Epithelial cell of proximal tubule (primary cell): ENCODE measurements at places on chromosomes 12 and 14.

GRCh38 chr14:36507847-36508417, 12.1 kb downstream of the NKX2-1 start:
- no peak for DNase-seq

GRCh38 chr12:73514672-73515071, 1023.0 kb upstream of the ATXN7L3B start:
- no peak for DNase-seq

DNA sequence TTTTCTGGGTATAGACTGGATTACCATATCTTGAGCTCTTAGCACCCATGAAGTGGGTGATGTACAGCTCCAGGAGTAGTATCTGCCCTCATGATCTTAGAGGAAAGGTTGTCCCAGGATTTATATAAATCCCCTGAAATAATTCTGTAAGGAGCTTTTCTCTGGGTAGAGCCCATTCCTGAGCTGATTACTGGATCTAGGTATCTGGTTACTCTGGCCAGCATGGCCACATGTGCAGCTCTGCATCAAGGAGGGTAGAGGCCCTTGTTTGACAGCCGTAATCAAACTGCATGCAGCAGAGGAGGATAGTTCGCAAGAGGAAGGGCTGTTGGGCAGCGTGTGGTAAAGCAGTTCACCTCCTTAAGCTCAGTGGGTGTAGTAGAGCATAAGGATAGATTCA, 8.5 kb downstream of the COX14 start:
- no peak for DNase-seq

- no peak for DNase-seq
Observed at GRCh38 chr12:66288121-66288520, 14.2 kb upstream of the HELB start.

GRCh38 chr14:80134321-80134720, 77.0 kb downstream of the DIO2 start:
- DNase-seq: no peak

GRCh38 chr14:92496191-92496857, 17.3 kb upstream of the RIN3 start:
- no peak for DNase-seq

- DNase-seq: no peak
Observed at GRCh38 chr12:86711731-86712130, 455.5 kb upstream of the MGAT4C start.

- no peak for DNase-seq
Observed at GRCh38 chr14:75234173-75235115, 44.2 kb upstream of the FOS start.

- no peak for DNase-seq
Observed at GRCh38 chr12:120620624-120621023, 19.8 kb upstream of the CABP1 start.

DNA sequence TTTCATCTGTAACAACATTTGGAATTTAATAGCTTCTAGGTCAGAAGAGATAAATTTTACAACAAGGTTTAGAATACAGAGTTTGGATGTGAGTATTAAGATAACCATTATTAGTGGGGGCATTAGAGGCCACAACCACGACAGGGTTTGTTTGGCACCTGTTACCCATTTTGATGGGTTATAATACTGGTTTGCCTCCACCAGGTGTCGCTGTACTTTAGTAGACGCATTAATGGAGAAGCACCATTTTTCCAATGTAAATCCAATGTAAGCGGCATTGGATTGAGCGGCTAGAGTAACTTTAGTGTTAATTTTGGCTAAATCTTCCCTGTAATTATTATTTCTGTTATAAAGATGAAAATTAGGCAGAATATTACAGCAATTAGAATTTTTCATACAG, 136.2 kb downstream of the SLCO1B3 start:
- no peak for DNase-seq

DNA sequence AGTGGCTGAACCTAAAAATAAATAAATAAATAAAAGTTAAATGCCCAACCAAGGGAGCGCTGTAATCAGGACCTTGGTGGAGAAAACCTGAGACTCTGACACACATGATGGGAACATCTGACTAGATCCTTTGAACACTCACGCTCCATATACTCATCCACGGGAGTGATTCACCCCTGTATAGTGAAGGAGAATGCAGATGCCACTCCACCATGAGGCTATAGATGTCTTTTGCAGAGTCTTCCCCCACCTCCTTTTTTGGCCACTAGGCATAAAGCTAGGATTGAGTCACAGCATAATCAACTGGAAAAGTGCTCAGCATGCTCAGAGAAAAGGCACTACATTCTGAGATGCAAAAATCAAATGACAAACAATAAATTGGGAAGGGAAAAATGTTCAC, 19.0 kb downstream of the ADAM20 start:
- no peak for DNase-seq

DNA sequence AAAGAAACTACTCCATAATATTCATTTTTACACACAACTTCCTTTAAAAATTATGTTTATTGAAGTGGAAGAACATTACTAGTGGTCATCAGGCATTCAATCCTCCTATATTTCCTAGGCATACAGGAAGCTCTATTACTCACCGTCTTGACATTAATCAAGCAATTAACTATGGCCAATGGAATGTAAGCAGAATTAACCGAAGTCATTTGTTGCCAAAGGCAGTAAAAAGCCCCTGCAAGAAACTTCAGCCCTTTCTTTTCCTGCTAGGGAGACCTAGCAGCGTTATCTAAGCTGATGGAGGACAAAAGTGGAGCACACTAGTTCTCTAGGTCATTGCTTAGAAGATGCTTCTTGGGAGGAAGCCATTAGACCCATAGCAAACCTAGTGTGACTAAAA, 399.6 kb downstream of the KCNH5 start:
- DNase-seq: no peak

- DNase-seq: no peak
Observed at GRCh38 chr12:42761086-42761485, 171.5 kb upstream of the PRICKLE1 start.

GRCh38 chr12:124157406-124157805, 137.5 kb upstream of the RFLNA start:
- no peak for DNase-seq

DNA sequence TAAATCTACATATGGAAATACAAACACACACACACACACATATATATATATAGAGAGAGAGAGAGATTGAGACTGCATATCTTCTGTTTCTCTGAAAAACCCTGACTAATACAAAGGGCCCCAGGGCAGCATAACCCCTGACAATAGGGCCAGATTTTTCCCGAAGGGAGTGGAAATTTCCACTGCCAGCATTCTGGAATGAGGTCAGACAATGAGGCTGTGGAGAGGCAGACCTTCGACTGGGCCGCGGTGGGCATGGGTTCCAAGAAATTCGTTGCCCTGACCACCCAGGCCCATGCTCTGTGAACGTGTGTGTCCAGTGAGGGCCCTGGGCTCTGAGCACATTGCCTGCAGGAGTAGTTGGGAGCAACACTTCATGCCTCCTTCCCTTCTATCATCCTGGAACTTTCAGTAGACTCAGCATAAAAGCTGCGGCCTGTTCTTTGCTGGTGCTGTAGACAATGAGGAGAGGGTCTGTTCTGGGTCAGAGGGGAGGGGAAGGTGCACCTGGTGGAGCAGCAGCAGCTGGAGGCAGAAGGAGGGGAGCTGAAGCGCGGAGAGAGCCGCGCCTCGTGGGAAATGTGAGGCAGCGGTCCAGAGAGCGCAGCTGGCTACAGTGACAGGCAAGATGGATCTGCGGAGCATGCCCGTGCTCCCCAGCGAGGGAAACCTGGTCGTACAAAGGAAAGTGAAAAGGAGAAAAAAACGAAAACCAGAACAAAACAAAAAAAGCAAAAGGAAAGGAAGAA, 25.6 kb upstream of the CCDC60 start:
- no peak for DNase-seq

- no peak for DNase-seq
Observed at GRCh38 chr12:78240827-78241226, 410.1 kb downstream of the NAV3 start.

DNA sequence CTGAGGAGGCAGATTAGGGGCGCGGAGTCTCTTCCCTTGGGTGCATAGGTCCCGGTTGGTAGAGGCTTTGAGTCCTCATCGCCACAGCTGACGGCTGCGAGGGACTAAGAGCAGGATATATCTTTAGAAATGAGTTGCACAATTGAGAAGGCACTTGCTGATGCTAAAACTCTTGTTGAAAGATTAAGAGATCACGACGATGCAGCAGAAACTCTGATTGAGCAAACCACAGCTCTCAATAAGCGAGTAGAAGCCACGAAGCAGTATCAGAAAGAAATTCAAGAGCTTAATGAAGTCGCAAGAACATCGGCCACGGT, 22.1 kb downstream of the SPATS2 start:
- no peak for DNase-seq

GRCh38 chr14:23773981-23774380, 137.8 kb downstream of the DHRS2 start:
- DNase-seq: no peak

DNA sequence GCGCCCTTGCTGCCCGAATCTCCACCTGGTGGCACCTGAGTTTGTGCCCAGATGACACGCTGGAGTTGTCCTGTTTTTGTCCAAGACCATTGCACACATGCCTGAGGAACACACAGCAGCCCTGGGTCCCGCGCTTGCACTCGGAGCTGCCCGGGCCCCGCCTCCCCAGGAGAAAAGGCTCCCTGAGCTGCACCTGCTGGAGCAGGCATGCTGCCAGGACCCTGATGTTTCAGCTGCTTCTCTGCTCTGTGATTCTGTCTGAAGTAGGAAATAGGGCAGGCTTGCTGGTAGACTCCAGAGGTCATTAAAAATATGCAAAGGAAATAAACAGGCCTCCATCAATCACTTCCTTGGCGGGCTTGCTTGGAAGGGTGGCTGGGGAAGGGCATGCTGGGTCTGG, 271.6 kb downstream of the CACNA1C start:
- DNase-seq: no peak

GRCh38 chr12:4996714-4997113, 47.0 kb upstream of the KCNA5 start:
- DNase-seq: no peak

DNA sequence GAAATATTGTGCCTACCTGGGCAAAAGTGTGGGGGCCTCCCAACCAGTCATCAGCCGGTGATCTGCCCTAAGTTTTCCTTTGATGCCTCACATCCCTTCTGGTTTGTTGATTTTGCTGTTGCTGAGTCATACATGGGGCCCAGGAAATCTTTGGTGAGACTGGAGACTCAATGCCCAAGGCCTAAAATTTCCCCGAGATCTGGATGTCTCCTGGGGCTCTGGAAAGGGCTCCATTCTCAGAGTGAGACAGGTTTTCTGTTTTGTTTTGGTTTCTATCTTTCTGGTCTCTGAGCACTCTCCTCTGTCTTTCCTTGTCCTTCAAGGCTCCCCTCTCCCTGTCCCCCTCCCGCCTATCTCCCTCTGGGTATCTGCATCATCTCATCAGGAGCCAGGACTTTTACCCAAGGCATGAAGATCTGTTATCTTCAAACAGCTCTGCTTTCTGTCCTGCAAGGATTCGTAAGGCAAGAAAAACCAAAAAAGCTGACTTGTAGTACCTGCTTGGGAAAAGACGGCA, 152.8 kb upstream of the MAX start:
- DNase-seq: no peak

- no peak for DNase-seq
Observed at GRCh38 chr12:71011261-71011660, 90.7 kb upstream of the PTPRR start.

GRCh38 chr14:85817430-85817829, 287.5 kb downstream of the FLRT2 start:
- no peak for DNase-seq

DNA sequence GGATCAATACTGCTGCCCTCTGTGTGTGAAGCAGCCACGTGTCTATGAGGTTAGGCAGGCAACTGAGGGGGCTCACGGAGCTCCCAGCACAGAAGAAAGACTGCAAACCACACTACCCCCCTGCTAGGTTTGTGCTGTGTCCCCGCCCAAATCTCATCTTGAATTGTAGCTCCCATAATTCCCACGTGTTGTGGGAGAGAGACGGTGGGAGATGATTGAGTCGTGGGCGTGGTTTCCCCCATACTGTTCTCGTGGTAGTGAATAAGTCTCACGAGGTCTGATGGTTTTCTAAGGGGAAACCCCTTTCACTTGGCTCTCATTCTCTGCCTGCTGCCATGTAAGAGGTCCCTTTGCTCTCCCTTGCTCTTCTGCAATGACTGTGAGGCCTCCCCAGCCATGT, 68.6 kb downstream of the ACTN1 start:
- DNase-seq: no peak

GRCh38 chr14:36768638-36769337, 107.1 kb downstream of the PAX9 start:
- no peak for DNase-seq

- no peak for DNase-seq
Observed at GRCh38 chr12:66176105-66176900, 6.5 kb upstream of the TMBIM4 start.

DNA sequence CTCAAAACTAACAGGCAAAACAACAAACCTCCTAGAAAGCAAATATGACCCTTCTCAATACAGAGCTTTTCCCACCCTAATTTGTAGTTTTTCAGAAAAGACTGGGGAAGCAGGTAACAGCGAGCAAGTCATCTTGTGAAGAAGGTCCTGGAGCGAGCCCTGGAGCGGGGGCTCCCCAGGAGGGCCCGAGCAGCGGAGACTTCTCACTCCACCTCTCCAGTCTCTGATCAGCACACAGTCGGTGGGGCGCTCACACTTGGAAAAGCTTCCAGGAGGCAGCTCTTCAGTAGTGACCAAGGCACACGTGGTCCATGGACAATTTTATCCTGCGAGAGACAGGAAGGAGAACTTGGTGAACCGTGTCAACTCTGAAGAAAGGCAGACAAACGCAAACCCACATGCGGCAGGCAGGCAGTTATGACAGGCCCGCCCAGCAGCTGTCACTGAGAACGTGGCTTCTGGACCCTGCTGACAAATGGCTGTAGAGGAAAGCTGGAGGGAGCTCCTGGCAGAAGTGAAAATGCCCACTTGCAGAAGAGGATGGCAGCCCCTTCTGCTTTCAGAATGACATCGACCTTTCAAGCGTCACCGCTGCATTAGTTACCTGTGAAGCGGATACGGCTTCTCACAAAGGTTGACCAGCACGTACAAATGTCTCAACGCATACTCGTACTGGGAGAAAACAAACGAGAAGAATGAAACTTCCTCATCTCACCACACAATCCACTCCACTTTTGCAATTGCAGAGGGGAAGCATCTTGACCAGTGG, 44.2 kb downstream of the LGMN start:
- DNase-seq: no peak

DNA sequence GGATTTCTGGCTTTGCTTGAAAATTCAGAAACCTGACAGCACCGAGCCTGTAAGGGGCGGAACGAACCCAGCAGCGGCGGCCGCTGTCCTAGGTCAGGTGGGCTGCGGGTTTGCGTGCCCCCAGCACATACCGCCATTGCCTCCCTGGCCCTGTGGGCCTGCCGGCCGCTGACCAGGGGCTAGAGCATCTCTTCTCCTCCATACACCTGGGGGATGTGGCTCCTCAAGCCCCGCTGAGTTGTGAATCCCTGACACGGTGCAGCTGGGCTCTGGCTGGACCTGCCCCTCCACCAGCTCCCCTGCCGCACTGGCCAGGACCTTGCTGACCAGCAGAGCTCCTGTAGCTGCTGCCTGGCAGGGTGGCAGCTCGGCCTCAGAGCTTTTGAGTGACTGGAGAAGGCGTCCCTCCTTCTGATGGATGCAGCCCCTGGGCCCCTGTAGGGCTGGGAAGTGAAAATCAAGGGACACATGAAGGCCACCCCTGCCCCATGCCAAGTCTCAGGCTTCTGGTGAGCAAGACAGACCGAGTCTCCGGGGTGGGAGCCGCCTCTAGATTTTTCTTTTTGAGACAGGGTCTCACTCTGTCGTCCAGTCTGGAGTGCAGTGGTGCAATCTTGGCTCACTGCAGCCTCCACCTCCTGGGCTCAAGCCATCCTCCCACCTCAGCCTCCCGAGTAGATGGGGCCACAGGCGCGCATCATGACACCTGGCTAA, 184.9 kb upstream of the SFSWAP start:
- DNase-seq: no peak

- no peak for DNase-seq
Observed at GRCh38 chr14:102822311-102822863, 45.1 kb downstream of the TRAF3 start.
